ENCODE measurements at places on chromosomes 4 and X. TPM values are rescaled to one million over a fixed set of nuclear protein-coding genes. Genes with fewer than 3 reads are reported as not detected.

RGN gene
- not detected for total RNA-seq

PABPC1L2A gene
- total RNA-seq = not detected

UTP3 gene
- total RNA-seq = 32.4 TPM

DNA sequence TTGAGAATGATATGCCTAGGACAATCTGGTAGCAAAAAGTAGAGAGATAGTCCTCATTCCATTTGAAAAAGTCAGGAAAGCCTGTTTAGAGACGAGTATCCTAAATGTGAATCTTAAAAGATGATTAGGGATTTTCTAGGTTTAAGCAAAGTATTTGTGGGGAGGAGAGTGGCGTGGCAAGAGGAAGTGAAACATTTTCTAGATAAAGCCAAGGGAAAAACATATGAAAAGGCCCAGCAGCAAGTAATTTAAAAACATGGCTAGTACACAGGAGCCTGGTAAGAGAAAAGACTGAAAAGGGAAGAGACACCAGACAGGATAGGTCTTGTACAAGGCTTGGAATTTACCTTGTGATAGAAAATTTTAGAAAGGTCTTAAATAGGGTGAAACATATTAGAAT, 45.9 kb downstream of the CORIN start:
- peak; percentile 45 for DNase-seq
- H3K36me3 ChIP-seq = no peaks in the 10 kb centered on the region
- H3K4me3 ChIP-seq = no peak overlapping the region

- H3K27me3 ChIP-seq = no peaks in the 10 kb centered on the region
- H3K4me1 ChIP-seq = no peaks in the 10 kb centered on the region
- H3K36me3 ChIP-seq = no peaks in the 10 kb centered on the region
- DNase-seq = no peak
Observed at GRCh38 chrX:41933546-41933945, 10.2 kb upstream of the CASK start.
